ENCODE measurements at places on chromosomes 12 and 14.

DNA sequence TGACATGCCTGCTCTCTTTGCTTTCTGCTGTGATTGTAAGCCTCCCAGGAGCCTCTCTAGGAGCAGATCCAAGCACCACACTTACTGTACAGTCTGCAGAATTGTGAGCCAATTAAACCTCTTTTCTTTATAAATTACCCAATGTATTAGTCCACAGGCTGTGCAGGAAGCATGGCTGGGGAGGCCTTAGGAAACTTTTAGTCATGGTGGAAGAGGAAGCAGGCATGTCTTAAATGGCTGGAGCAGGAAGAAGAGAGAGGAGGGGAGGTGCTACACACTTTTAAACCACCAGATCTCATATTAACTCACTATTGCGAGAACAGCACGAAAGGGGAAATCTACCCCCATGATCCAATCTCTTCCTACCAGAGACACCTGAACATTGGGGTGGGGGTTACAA is 108.9 kb downstream of the DERA start:
- no peak for DNase-seq

DNA sequence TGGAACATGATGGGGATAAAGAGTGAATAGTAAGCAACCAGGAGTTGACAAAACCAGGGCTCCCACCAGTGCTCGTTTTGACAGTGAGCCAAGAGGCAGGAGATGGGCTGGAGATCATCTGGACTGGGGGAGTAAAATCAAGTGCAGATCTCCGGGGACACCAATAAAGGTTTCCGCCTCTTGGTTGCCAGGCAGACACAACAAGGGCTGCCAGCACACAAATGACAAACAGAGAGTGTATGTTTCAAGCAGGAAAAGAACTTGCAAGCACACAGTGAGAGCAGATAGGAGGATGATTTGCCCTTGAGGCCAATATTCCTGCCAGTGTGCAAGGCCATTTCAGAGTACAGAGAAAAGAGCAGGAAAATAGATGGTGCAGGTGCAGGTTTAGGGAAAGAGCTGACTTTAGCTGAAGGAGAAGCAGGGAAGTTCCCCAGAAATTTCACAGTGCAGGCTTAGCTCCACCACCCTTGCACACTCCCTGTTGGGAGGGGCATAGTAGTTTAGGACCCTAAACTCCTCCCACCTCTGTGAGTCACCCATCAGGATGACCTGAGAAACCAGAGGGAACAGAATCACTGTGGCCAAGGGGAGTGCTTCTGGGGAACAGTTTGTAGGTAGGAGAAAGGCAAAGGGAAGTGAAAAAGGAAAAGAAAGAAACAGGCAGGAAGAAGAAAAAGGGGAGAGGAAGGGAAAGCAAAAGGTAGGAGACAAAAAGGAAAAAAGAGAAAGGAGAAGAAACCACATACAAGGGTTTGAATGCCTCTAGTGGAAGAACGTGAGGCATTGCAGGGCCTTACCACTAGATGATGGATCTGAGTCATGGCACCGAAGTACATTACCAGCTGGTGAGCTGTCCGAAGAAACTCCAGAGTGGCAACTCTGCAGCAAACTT is 404.4 kb downstream of the SLC6A15 start:
- DNase-seq = no peak

DNA sequence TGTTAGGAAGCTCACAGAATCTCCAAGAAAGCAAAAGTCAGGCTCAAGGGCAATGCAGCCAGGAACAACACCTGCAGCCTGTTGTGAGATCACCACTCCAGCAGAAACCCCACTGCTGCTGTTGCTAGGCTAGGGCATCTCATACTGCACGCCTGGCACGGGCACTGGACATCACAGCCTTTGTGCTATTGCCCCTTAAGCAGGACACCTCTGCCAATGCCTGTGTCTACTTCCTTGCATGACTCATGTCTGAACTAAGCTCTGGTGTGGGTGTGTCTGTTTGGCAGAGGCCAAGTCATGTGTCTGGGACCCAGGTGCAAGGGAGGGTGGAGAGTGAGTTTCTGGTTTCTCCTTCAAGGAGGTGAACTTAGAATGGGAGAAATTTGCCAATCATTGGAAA is 10.0 kb upstream of the DDX47 start:
- no peak for DNase-seq

DNA sequence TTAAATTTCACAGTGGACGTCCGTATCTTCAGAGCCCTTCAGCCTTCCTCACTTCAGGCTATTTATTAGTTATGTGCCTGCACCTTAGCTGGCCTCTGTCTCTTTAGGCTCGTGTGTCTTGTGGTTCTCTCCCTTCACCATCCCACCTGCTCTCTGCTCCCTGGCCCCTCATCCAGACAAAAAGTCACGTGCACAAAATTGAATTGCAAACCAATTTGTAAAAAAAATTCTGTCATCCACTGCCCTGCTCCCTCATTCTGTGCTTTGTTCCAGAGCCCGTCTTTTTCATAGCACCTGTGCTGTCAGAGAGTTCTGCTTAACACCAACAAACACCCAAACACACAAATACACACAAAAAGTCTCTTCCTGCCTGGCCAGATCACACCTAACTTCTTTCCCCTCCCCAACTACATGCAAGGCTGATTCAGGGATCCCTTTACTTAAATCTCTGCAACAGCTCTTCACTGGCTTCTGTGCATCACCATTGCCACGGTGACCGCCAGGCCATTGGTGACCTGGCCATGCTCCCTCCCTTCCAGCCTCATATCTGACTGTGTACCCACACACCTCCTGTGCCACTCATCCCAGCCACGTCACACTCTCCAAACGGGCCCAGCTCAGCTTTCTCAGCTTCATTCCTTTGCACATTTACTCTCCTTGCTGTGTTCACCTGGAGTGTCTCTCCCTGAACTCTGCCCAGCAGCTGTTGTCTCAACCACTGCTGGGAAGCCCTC is 205.7 kb downstream of the TTC8 start:
- DNase-seq = no peak

GRCh38 chr12:104263026-104263425 is 40.5 kb upstream of the EID3 start:
- DNase-seq = no peak

GRCh38 chr14:99812892-99813291 is 19.7 kb downstream of the EML1 start:
- no peak for DNase-seq

DNA sequence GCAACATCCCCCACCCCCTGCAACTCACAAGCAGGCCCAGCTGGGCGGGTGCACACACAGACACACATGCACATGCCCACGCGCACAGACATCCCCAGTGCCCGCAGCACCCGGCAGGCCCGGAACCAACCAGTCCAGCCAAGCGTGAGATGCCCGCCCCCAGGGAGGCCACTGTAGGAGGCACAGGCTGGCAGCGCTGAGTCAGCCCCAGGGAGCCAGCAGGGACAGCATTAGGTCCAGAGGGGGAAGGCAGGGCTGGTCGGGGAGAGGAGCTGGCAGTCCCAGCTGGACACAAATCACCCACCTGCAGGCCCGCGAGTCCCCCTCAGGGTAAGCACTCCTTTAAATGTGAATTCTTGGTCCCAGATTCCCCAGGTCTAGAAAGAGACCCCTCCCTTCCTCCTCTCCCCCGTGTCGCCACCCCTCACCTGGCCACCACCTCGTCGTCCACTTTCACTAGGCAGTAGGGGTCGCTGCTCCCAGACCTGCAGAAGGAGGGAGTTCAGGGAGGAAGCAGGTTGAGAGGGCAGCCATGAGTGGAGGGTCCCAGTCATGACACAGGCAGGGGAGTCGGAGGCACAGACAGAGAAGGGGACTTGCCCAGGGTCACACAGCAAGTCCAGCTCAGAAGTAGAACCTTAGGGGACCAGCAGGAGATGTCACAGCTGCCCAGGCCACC is 5.0 kb downstream of the RASAL1 start:
- DNase-seq = no peak

GRCh38 chr12:42779186-42779859 is 189.8 kb upstream of the PRICKLE1 start:
- DNase-seq = no peak

- no peak for DNase-seq
These were observed 11.6 kb downstream of the SMIM41 start for GRCh38 chr12:52091061-52091460.

- no peak for DNase-seq
These were observed 3.4 kb downstream of the CHGA start for GRCh38 chr14:92926180-92926845.

- DNase-seq = peak; percentile 87
These were observed at the start of gene SBNO1 for GRCh38 chr12:123364532-123365024. Gene SBNO1, minus strand, starts transcription at chr12:123364847. Its CDS starts 14,406 bp downstream, at chr12:123350441.

GRCh38 chr14:78367355-78367754 is 197.2 kb downstream of the NRXN3 start:
- DNase-seq = no peak

DNA sequence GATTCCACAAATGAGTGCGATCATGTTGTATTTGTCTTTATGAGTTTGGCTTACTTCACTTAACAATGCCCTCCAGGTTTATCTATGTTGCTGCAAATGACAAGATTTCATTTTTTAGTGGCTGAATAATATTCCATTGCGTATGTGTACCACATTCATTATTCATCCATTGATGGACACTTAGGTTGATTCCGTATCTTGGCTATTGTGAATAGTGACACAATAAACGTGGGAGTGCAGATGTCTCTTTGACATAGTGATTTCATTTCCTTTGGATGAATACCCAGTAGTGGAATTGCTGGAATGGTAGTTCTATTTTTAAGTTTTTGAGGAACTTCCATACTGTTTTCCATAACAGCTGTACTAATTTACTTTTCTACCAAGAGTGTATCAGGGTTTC is 23.5 kb downstream of the AKAP6 start:
- no peak for DNase-seq

- no peak for DNase-seq
These were observed 49.9 kb upstream of the AMN1 start for GRCh38 chr12:31778687-31779086.

GRCh38 chr14:36394593-36394992 is 74.2 kb upstream of the MBIP start:
- no peak for DNase-seq

GRCh38 chr12:53207042-53207441 is at the start of gene ITGB7:
Gene ITGB7, minus strand, starts transcription at chr12:53207251. Its CDS starts 6,808 bp downstream, at chr12:53200443.
- no peak for DNase-seq

- no peak for DNase-seq
These were observed 264.2 kb downstream of the AACS start for GRCh38 chr12:125329239-125330102.

DNA sequence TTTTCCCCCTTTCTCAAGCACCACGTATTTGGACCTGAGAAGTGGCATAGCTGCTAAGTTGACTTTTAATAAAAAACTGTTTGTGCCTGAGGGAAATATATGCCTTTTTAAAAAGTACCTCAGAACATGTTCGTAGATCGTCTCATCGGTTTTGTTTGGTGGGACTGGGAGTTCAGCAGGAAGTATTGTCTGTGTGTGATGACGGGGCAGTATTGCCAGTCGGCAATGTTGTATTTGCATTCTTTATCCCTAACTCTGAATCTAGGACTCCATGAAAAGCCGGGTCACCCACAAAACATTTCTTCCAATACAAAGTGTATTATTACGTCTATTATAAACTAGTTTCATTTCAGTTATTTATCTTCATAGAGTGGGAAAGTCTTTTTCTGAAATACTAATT is 19.7 kb upstream of the FGD4 start:
- no peak for DNase-seq

GRCh38 chr12:76091246-76091754 is 6.8 kb upstream of the NAP1L1 start:
- DNase-seq = no peak

DNA sequence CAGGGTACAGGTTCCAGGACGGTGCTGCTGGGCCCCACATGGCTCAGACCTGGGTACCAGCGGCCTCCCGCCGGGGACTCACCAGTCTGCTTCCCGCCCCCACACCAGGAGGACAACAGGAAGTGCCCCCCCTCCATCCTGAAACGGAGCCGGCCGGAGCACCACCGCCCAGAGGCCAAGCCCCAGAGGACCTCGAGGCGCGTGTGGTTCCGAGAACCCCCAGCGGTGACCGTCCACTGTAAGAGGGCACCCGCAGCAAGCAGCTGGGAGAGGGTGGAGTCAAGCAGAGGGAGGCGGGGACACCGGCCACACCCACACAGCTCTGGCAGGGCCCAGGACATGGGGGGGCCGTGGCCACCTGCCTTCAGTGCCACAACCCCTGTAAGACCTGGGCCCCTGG is 8.1 kb downstream of the C14orf180 start:
- DNase-seq = no peak

GRCh38 chr12:114976959-114977358 is 293.0 kb upstream of the TBX3 start:
- no peak for DNase-seq

- DNase-seq = no peak
These were observed 30.6 kb upstream of the PTPRQ start for GRCh38 chr12:80413462-80413861.

DNA sequence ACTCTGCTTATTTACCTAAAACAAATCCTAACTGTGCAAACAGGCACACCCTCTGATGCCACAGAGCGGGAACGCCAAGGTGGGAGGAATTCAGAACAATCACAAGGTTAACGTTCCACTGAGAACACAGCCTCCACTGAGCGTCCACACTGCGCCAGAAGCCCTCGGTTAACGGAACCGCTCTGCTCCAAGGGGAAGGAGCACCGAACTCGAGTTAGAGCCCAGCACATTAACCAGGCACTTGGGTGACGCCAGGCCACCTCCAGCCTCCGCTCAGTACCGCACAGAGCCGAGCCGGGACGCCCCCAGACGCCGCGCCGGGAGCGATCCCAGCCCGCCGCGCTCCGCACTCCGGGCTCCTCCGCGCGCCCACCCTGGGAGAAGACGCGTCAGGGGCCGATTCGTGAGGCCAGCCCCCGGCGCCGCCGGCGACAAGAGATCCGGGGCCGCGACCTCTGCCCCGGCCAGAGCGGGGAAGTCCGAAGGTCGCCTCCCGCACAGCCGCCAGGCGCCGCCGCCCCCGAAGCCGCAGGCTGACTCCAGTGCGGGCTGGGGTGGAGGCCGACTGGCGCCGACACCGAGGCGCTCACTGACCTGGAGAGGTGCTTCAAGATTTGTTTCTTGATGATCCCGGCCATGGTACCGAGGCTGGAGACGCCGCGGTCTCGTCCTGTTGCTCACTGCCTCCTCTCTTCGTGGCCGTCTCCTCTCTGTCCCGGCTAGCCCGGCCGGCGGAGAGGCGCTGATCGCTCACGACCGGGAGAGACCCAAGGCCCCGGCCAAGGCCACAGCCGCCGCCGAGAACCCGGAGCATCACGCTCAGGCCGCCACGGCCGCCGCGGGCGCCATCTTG is 450 bp downstream of the BLTP3B start:
- DNase-seq = peak; percentile 44

- DNase-seq = no peak
These were observed 64.7 kb downstream of the KIF26A start for GRCh38 chr14:104203071-104203425.

- no peak for DNase-seq
These were observed 19.5 kb downstream of the VSX2 start for GRCh38 chr14:74258764-74259035.

- no peak for DNase-seq
These were observed 376.7 kb downstream of the PDZRN4 start for GRCh38 chr12:41564816-41565215.

- DNase-seq = no peak
These were observed 89.2 kb upstream of the TMEM260 start for GRCh38 chr14:56490379-56490778.
